ENCODE measurements at places on chromosomes 16 and 17.

- DNase-seq, result no peak
Observed at GRCh38 chr17:77692571-77693161, 265.8 kb upstream of the TNRC6C start.

DNA sequence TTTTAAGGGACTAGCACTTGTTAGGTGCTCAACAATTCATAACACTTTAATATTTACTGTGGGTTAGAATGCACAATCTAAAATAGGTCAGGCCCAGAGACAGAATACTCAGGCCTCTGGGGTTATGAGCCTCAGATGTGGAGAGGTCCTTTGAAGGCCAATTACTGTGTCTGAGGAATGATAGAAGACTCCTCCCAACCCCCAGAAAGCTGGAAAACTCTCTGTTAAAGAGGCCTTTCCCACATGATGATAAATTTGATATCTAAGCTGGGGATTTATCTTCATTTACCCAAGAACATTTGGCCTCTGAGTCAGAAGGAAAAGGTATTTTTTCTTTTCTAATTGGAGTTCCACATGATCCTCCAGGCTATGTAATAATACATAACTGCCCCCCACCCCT, 41.1 kb upstream of the MMD start:
- no peak for DNase-seq

DNA sequence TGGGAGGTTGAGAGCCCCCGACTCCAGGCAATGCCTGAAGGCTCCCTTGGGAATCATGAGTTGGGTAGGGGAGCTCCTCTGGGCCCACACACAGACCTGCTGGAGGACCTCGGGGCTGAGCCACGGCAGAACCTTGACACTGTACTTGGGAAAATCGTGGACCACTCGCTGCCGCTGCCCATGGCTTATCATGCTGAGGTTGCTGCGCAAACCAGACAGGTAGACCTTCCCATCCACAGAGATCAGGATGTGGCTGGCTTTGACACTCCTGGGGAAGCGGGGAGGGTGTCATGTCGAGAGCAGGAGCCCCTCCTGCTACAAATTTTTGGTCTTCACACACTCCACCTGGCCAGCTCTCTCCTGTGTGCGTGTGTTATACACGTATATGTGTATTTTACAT, 7.2 kb upstream of the LIMD2 start:
- DNase-seq, result no peak

- DNase-seq, result no peak
Observed at GRCh38 chr17:1156864-1157263, 22.9 kb downstream of the ABR start.

DNA sequence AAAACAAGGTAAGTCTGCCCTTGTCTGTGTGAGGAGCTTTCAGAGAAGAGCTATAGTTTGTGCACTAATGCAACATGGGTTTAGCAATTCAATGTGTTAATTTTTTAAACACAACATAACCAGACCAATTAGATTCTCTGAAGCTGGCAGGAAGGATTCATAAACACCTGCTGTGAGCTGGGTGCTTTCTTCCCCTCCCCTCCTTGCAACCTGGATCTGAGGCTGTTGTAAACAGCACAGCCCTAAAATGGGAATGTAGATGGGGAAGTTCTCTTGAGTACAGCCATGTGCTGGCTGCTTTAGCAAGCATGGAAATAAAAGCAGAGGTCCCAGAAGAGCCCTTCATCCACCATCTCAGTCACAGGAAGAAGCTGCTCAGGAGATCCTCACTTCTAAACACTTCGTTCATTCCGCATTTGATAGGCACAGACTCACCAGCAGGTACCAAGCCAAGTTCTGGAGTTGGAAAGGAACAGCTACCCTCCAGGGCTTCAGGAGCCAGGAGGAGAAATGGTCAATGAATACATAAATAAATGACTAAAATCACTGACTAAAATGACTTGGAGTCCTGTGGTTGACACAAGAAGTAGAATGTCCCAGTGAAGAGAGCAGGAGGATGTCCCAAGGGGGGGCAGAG, 21.7 kb downstream of the AXIN2 start:
- no peak for DNase-seq
